ENCODE measurements at places on chromosomes 1 and 21.
A peak's percentile ranks its signal among the peaks of the same experiment; 100 is the strongest.

- no peak overlapping the region for H3K4me3 ChIP-seq
- DNase-seq, result no peak
- no peaks in the 10 kb centered on the region for H3K4me1 ChIP-seq
- H3K36me3 ChIP-seq, result no peaks in the 10 kb centered on the region
- H3K27ac ChIP-seq, result no peak overlapping the region
Measured at GRCh38 chr1:195591917-195592672, 1016.1 kb downstream of the KCNT2 start.

DNA sequence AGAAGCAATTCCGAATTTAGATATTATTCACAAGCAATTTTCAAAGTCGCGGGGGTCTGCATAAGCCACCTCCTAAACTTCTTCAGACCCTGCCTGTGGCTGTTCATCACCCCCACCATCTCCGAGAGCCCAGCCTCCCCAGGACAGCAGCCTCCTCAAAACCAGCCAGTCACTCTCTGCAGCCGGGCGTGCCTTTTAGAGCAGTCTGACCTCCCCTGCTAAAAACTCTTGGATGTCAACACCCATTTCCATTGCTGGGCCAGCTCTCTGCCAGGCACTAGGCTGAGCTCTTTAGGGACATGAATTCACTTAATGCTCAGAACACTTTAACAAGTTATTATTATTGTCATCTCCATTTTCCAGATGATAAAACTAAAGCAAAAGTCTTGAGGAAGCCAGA, 11.7 kb downstream of the ADPRS start:
- H3K36me3 ChIP-seq, result no peaks in the 10 kb centered on the region
- peaks cover 7% of the 10 kb centered on the region for H3K4me1 ChIP-seq
- no peak overlapping the region for H3K27ac ChIP-seq
- no peak overlapping the region for H3K4me3 ChIP-seq

- H3K36me3 ChIP-seq, result no peaks in the 10 kb centered on the region
- H3K27me3 ChIP-seq, result peaks cover 12% of the 10 kb centered on the region
- no peak overlapping the region for H3K4me3 ChIP-seq
- no peak overlapping the region for H3K27ac ChIP-seq
- DNase-seq, result no peak
- H3K4me1 ChIP-seq, result no peaks in the 10 kb centered on the region
Measured at GRCh38 chr1:4622821-4623220, 31.6 kb upstream of the AJAP1 start.

- H3K36me3 ChIP-seq, result peaks cover 45% of the 10 kb centered on the region
- H3K27ac ChIP-seq, result peak overlapping the region; percentile 74
- H3K4me1 ChIP-seq, result no peaks in the 10 kb centered on the region
- H3K27me3 ChIP-seq, result no peaks in the 10 kb centered on the region
- no peak for DNase-seq
Measured at GRCh38 chr1:217528271-217528670, 102.6 kb downstream of the GPATCH2 start.

- no peak overlapping the region for H3K27ac ChIP-seq
- H3K4me3 ChIP-seq, result no peak overlapping the region
- peaks cover 3% of the 10 kb centered on the region for H3K27me3 ChIP-seq
- no peaks in the 10 kb centered on the region for H3K36me3 ChIP-seq
- no peak for DNase-seq
Measured at GRCh38 chr1:163168053-163168452, 34.7 kb downstream of the RGS5 start.

DNA sequence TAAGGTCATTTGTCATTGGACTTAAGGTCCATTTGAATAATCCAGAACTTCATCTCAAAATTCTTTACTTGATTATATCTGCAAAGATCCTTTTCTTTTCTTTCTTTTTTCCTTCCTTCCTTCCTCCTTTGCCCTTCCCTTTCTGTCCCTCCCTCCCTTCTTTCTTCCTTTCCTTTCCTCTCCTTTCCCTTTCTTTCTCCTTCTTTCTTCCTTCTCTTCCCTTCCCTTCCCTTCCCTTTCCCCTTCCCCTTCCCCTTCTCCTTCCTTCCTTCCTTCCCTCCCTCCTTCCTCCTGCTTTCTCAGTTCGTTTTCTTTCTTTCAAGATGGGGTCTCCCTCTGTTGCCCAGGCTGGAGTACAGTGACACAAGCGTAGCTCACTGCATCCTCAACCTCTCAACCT, 35.5 kb downstream of the CA6 start:
- peaks cover 7% of the 10 kb centered on the region for H3K27me3 ChIP-seq
- no peak overlapping the region for H3K27ac ChIP-seq
- no peaks in the 10 kb centered on the region for H3K36me3 ChIP-seq

GRCh38 chr1:205914155-205914507, 29.1 kb downstream of the SLC26A9 start:
- no peak overlapping the region for H3K4me3 ChIP-seq
- peaks cover 24% of the 10 kb centered on the region for H3K27me3 ChIP-seq
- no peak for DNase-seq
